ENCODE measurements at places on chromosomes 12 and 14. TPM values are rescaled to one million over a fixed set of nuclear protein-coding genes. Genes with fewer than 3 reads are reported as not detected.

GRCh38 chr12:92080911-92081285 lies 64.7 kb downstream of the BTG1 start:
- DNase-seq = no peak
- H3K4me3 ChIP-seq = no peak overlapping the region
- H3K4me1 ChIP-seq = peaks cover 70% of the 10 kb centered on the region
- no peaks in the 10 kb centered on the region for H3K36me3 ChIP-seq
- H3K27me3 ChIP-seq = no peaks in the 10 kb centered on the region

GRCh38 chr12:16310934-16311333 lies 33.4 kb upstream of the SLC15A5 start:
- no peak overlapping the region for H3K4me3 ChIP-seq
- DNase-seq = no peak
- peaks cover 6% of the 10 kb centered on the region for H3K4me1 ChIP-seq
- no peaks in the 10 kb centered on the region for H3K27me3 ChIP-seq
- H3K27ac ChIP-seq = no peak overlapping the region

DNA sequence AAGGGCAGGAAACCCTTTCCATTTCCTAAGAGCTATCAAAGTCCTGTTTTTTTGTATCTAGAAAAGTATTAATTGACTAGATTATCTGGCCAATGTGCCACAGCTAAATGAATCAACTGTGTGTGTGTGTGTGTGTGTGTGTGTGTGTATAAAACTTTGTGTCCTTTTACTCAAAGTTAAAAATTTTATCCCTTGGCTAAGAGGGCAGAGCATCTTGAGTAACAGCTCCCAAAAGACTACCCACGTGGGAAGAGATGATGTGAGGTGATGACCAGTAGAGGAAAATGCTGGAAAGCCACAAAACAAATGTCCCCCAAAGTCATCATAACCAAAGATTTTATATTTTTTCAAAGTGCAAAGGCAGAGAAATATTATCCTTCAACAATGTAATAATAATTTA lies 90.3 kb downstream of the FAR2 start:
- H3K27ac ChIP-seq = no peak overlapping the region
- H3K4me1 ChIP-seq = peaks cover 45% of the 10 kb centered on the region
- H3K36me3 ChIP-seq = no peaks in the 10 kb centered on the region
- no peak for DNase-seq
- H3K27me3 ChIP-seq = no peaks in the 10 kb centered on the region
- no peak overlapping the region for H3K4me3 ChIP-seq

- peaks cover 27% of the 10 kb centered on the region for H3K4me1 ChIP-seq
- H3K4me3 ChIP-seq = no peak overlapping the region
- no peak for DNase-seq
- H3K36me3 ChIP-seq = peaks cover 1% of the 10 kb centered on the region
- H3K27me3 ChIP-seq = no peaks in the 10 kb centered on the region
Measured at GRCh38 chr12:95796982-95797289, 6.4 kb upstream of the NTN4 start.

GRCh38 chr12:93645702-93646101 lies 31.5 kb upstream of the CRADD start:
- H3K36me3 ChIP-seq = no peaks in the 10 kb centered on the region
- H3K27me3 ChIP-seq = no peaks in the 10 kb centered on the region
- no peaks in the 10 kb centered on the region for H3K4me1 ChIP-seq
- no peak overlapping the region for H3K4me3 ChIP-seq
- no peak for DNase-seq
- no peak overlapping the region for H3K27ac ChIP-seq

GRCh38 chr14:75046899-75047298 lies 4.4 kb downstream of the MLH3 start:
- no peaks in the 10 kb centered on the region for H3K36me3 ChIP-seq
- no peak overlapping the region for H3K27ac ChIP-seq
- peaks cover 39% of the 10 kb centered on the region for H3K4me1 ChIP-seq
- no peaks in the 10 kb centered on the region for H3K27me3 ChIP-seq

- peaks cover 30% of the 10 kb centered on the region for H3K27me3 ChIP-seq
- DNase-seq = no peak
- no peaks in the 10 kb centered on the region for H3K4me1 ChIP-seq
- no peak overlapping the region for H3K4me3 ChIP-seq
Measured at GRCh38 chr14:77151918-77152588, 10.5 kb upstream of the ZDHHC22 start.

DNA sequence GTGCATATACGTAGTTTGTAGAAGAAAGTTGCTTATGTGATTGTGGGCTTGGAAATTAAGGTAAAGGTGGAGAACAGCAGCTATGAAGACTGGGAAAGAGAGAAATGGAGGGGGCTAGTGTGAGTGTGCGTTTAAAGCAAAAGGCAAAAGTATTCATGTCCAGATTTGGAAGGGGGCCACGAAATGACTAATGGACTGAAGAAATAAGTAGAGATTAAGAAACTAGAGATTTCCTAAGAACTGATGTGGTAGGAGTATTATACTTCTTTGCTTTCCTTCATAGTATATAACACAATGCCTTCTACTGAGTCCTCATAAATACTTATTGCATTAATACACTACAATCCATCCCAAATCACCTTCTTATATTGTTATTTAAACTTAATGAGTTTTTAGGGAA lies 298.6 kb upstream of the NOVA1 start:
- peaks cover 2% of the 10 kb centered on the region for H3K36me3 ChIP-seq
- no peak overlapping the region for H3K27ac ChIP-seq
- no peak for DNase-seq

DNA sequence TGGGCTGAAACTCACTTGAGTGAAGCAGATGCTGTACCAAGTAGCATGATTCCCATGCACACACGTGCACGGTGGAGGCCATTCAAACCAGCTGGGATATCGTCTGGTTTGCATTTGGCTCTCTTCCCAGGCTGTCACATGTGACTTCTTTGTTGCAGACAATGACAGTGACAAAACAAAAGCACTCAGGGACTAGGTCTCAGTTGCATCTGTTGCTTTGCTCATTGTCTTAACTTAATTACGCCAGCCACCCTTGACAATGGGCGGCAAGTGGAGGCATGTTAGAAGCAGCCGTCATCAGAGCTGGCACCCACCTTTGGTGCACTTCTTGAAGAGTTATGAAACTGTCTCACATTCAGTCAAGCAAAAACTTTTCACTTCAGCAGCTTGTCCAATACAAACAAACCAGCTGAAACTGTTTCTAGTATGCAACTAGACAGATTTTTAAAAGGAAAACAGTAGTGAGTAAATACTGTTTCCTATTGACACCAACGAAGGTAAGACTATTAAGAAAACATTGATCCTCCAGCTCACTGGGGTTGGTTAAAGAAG lies 74.3 kb downstream of the IGF1 start:
- no peaks in the 10 kb centered on the region for H3K36me3 ChIP-seq
- H3K27me3 ChIP-seq = peaks cover 7% of the 10 kb centered on the region

DNA sequence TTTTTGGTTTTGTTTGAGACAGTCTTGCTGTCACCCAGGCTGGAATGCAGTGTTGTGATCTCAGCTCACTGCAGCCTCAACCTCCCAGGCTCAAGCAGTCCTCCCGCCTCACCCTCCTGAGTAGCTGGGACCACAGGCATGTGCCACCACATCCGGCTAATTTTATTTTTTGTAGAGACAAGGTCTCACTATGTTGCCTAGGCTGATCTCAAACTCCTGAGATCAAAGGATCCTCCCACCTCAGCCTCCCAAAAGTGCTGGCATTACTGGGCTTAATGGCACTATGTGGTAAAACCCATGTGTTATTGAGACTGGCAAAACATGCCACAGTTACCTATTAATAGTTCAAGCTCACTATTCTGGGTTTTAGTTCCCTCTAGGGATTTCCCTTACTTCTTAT lies 51.2 kb upstream of the KCNH3 start:
- H3K27me3 ChIP-seq = no peaks in the 10 kb centered on the region
- no peak for DNase-seq
- no peak overlapping the region for H3K27ac ChIP-seq
- peaks cover 22% of the 10 kb centered on the region for H3K4me1 ChIP-seq
- H3K4me3 ChIP-seq = no peak overlapping the region

GRCh38 chr12:77388445-77389265 lies 323.3 kb upstream of the E2F7 start:
- no peak overlapping the region for H3K27ac ChIP-seq
- DNase-seq = no peak
- no peaks in the 10 kb centered on the region for H3K4me1 ChIP-seq

DNA sequence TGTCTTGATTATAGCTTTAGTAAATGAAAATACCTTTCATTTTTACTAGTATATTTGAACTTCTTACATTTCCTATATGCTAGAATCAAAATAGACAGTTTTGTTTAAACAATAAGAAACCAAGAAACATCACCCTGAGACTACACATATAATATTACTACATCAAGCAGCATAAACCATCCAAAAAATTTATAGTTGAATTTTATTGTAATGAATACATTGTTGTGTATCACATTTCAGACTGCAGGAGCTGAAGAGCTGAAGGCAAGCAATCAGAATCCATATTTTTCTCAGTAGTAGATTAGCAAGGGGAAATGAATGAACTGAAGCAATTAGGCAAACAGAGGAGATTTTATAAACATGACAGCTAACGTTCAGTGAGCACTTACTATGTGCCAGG lies 379.2 kb downstream of the BTG1 start:
- no peak for DNase-seq
- H3K27ac ChIP-seq = no peak overlapping the region
- H3K27me3 ChIP-seq = no peaks in the 10 kb centered on the region
- peaks cover under 1% of the 10 kb centered on the region for H3K36me3 ChIP-seq
- H3K4me3 ChIP-seq = no peak overlapping the region

GRCh38 chr12:91074851-91075250 lies 17.0 kb upstream of the KERA start:
- no peak overlapping the region for H3K4me3 ChIP-seq
- peaks cover 27% of the 10 kb centered on the region for H3K4me1 ChIP-seq
- H3K36me3 ChIP-seq = no peaks in the 10 kb centered on the region
- peak overlapping the region; percentile 82 for H3K27ac ChIP-seq
- no peaks in the 10 kb centered on the region for H3K27me3 ChIP-seq

- no peak overlapping the region for H3K27ac ChIP-seq
- no peak for DNase-seq
- H3K4me1 ChIP-seq = peaks cover 12% of the 10 kb centered on the region
- peaks cover 18% of the 10 kb centered on the region for H3K27me3 ChIP-seq
- H3K4me3 ChIP-seq = no peak overlapping the region
Measured at GRCh38 chr12:52815676-52816588, 2.0 kb upstream of the KRT4 start.

DNA sequence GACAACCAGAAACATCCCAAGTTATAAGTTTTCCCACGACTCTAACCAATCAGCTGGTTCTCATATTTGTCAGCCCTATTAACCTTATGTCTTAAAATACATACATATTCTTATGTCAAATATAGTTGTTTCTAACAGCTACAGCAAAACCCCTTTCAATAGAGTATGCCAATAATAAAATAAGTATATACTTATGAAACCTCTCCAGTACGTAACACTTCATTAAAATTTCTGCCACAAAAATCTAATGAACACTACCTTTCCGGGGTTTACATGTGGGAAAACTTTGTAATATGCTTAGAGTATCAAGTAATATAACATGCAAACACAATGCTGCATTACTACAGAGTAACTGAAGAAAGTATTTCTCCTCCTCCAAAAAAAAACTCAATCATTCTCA lies 1.8 kb downstream of the LRP6 start:
- H3K36me3 ChIP-seq = no peaks in the 10 kb centered on the region
- H3K4me1 ChIP-seq = peaks cover 40% of the 10 kb centered on the region
- no peak for DNase-seq

GRCh38 chr12:57518176-57518919 lies 2.0 kb downstream of the DDIT3 start:
- no peaks in the 10 kb centered on the region for H3K27me3 ChIP-seq
- peaks cover 46% of the 10 kb centered on the region for H3K36me3 ChIP-seq
- H3K27ac ChIP-seq = peak overlapping the region; percentile 100
- no peak for DNase-seq

Gene CHST11
- total RNA-seq = 9.1 TPM

Gene EML5
- total RNA-seq = not detected
